Smooth muscle cell of the brain vasculature (primary cell): ENCODE measurements at places on chromosomes 12 and 14.

DNA sequence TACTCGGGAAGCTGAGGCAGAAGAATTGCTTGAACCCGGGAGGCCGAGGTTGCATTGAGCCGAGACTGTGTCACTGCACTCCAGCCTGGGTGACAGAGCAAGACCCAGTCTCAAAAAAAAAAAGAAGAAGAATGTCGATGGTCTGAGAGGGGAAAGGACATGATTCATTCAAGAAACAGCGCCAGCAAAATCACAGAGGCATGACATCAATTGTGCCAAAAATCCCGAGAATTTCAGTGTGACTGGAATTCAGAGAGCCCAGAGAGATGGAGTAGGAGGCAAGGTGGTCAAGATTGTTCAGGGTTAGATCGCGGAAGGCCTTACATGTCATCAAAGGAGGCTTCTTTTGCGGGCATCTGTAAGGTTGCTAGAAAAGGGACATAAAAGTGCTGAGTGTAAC, 483.3 kb downstream of the VRK1 start:
- no peak for DNase-seq

DNA sequence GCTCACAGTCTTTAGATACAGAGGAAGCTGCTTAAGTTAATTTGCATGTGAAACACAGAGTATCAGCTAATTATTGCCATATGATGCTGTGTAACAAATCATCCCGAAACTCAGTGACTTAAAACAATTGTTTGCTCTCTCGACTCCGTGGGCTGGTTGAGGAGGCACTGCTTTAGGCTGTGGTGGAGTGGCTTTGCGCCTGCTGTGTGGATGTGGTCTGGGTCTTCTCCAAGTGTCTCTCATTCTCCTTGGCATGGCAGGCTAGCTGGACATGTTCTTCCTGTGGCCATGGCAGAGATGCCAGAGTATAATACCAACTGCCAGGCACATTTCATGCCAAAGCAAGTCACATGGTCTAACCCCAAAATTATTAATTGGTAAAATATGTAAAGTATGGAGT, 40.9 kb downstream of the PELI2 start:
- DNase-seq, result no peak

DNA sequence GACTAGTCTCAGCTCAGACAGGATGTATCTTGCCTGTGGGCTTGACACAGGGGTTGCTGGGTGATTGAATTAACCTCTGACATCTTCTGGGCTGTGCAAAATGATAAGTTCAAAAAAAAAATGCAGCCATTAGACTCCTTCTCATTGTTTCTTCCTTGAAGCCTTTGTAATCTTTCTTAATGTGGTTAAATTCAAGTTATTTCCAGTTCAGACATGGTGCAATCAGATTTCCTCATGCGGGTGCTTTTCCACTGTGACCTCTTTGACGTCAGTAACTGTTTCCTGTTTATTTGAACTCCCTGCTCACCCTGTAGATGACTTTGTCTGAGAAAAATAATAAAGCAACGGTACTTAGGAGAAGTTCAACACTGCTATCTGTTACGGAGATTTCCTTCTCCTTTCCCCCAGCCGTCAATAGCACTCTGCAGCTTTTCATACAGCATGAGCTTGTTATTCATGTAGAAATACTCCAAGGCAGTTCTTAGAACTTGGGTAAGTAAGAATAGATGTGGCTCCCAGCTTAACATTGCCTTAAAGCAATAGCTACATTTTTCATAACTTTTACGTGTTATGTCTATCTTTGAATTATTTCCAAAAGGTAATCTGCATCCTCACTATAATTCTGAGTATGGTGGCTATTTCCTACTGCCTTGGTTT, 155.5 kb downstream of the PRKCH start:
- DNase-seq, result peak; percentile 78

- DNase-seq, result no peak
Observed at GRCh38 chr12:118645219-118645618, 268.9 kb downstream of the SUDS3 start.

- no peak for DNase-seq
Observed at GRCh38 chr14:101072531-101072930, 169.0 kb upstream of the RTL1 start.

DNA sequence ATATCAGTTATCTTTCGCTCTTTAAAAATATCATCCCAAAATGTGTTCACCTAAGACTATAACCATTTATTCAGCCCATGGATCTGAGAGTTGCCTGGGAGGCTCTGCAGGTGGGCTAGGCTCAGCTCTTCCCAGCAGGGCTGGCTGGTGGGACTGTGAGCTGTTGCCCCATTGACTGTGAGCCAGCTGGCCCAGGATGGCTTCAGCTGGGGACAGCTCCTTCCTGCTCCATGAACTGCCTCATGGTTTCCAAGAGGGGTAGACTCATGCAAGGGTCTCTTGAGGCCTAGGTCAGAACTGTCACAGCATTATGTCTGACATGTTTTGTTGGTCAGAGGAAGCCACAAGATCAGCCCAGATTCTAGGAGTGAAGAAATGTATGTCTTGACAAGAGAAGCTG, 114.1 kb upstream of the E2F7 start:
- DNase-seq, result no peak

DNA sequence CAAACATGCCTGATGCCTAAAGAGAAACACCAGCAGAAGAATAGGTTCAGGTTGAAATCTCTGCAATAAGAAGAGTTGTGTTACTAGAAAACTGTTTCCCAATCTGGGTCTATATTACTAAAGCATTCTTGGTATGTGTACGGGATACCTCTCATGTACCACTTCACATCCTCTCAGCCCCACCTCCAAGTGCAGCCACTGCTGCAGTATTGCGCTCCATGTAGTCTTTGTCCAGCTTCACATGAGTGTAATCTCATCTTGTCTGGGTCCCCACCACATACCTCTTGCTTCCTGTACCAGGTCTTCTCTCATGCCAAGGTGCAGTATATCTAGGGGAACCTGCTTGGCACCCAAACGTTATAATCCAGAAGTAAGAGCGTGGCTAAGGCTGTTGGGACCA, 187.5 kb upstream of the EEA1 start:
- DNase-seq, result no peak
